ENCODE measurements at places on chromosomes 2 and 18.
A peak's percentile ranks its signal among the peaks of the same experiment; 100 is the strongest.

DNA sequence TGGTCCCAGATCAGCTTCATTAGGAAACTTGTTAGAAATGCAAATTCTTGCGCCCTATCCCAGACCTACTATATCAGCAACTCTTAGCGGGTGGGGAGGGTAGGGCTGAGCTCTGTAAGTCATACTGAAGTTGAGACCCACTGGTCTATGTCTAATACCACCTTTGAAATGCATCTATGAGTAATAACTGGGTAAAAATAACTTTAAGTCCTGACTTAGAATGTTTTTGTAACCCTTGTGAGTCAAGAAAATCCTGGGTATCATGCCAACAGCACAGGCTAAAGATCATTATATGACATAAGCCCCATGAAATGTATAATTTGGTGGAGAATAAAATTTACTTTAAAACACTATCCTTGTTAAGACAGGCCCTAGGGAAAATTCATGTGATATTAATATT, 41.4 kb downstream of the PRKD3 start:
- DNase-seq = no peak

GRCh38 chr2:162073888-162074631, at the start of gene DPP4:
DPP4 (minus strand) TSS chr2:162074215; CDS start chr2:162073981, 234 bp downstream.
- peak; percentile 27 for DNase-seq

GRCh38 chr2:112870841-112871835, 34.6 kb upstream of the IL1B start:
- no peak for DNase-seq

DNA sequence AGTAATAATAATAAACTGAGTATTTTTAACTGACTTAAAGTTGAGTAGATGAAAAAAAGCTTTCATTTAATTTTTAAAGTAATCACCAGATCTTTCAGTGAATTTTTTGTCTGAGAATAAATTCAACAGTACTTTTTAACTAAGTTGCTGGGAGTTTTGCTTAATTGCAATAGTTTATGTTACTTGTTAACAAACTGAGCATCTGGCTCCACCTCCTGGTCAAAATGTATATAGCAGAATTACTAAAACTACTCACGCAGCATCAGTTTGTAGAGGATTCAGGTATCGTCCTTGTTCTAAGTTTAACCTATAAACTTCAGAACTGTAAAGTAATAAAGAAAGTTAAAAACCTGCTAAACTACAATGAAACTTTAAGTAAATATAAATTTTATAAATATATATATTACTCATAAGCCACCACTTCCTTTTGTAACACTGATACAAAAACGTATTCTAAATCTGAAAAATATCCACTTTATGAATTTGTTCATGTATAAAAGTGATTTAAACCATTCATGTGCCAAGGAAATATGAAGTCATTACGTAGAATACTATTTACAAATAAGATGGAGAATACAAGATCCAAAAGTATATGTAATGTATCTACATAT, 21.3 kb downstream of the NOL10 start:
- DNase-seq = no peak

DNA sequence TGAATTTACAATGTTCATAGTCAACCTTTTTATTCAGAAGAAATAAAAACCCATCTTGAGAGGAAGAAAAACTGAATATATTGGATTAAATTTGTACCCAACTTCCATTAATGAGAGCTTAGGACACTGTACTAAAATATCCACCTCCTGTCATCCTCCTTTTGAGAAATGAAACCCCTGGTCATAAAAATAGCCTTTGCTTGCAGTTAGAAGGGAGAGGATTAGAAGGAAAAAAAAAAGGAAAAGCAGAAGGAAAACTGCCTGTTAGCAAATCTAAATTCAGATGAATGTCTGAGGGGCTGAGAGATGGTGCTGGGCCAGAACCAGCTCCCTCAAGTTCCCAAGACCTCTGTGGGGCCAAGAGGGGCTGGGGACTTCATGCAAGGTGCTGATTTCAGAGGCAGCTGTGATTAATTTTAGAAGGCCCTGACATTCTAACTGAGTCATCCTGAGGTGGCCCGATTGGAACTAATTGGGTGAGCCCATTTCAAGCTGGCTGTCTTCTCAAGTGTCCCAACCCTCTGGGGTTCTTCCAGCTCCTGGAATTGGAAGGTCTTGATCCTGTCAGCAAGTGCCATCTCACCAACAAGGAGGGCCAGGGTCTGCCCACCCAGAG, 38.4 kb upstream of the BIN1 start:
- DNase-seq = no peak

GRCh38 chr2:44246436-44246835, 28.8 kb upstream of the SLC3A1 start:
- no peak for DNase-seq

DNA sequence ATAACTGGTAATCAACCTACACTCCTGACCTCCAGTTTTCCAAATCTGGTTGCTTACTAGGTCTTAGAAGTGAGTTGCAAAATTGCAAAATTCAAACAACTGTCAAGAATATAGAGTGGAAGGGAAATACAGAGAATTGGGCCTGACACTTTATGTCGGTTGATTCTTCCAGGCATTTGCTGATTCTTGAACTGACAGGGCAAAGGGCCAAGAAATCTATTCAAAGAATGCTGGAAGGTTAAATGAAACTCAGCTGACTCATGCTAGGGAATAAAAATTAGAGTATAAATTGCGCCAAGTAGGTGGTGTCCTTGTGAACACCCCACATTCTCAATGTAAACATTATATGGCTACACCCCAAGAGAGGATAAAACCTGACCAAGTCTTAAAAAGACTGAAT, 21.5 kb upstream of the ZSCAN30 start:
- DNase-seq = no peak

DNA sequence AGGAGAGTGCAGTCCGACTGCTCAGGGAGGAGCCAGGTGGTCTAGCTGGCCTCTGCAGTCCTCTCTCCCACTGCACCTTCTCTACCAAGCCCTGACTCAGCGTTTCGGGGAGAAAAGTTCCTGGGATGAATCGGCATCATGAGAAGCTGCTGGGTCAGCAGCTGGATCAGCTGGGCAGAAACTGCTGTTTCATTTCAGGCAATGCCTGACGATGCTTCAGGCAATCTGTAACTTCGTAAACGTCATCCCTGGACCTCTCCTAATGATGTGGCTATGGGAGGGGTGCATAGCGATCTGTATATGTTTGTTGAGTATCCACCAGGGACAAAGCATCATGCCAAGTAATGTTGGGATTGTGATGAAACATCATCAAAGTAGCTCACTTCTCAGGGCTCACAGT, 20.7 kb downstream of the LIPG start:
- DNase-seq = no peak

GRCh38 chr18:10877987-10878386, 271.4 kb downstream of the PIEZO2 start:
- no peak for DNase-seq

DNA sequence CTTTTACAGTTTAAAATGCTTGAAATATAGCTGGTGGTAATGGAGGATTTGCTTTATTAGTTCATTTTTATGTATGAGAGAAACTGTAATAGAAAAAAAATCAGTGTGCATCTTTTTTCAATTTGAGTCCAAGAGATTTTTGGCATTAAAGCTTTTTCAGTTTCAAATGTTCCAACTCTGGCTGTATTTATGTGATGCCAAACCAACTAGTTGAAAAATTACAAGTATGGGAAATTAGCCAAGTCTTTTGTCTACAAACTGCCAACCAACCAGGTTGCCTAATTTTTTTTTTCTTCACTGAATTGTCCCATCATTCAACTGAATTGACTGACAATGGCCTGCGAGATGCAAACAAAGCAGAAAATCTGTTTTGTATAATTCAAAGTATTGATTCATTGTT, 95.7 kb downstream of the ICOS start:
- DNase-seq = no peak

DNA sequence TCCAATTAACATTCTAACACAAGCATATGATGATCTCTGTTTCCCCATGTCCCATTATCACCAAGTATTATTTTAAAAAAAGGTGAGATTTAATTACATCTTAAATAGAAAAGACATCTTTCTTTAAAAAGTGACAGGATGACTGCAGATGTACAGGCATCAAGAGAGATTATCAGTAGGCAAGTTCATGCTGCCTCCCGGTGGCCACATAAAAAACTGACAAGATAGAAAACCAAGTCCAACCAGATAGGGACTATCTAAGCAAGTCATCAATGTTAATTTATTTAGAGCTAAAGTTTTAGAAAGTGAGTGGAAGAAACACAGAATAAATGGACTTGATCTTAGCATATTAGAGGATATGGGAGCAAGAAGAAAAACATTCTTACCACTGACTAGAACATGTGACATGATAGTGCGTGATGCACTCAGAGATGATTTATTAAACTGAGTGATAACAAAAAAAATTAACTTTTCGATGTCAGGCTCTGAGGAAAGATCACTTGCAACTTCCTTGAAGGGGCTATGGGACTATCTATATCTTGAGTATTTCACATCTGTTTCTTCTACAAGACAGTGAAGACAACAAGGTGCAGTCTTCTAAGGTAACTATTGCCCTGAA, 5.4 kb upstream of the TDRD15 start:
- no peak for DNase-seq

- no peak for DNase-seq
Observed at GRCh38 chr18:55442561-55442960, 145.4 kb downstream of the TCF4 start.

DNA sequence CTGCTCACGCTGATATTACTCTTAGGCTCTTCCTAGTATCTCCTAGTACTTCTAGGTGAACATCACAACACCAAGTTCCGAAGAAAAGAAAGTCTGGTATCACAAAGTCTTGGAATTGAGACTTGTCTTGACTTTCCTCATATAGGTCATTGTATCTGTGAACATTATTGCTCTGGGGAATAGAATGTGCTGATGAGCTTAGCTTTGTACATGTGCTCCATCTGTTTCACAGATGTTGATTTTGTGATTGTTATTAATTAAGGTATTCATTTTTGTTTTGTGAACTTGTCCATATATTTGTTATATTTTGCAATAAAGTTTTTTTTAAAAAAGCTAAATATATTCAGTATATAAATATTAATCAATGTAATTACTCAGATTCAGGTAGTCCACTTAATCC, 111.7 kb downstream of the BABAM2 start:
- no peak for DNase-seq

DNA sequence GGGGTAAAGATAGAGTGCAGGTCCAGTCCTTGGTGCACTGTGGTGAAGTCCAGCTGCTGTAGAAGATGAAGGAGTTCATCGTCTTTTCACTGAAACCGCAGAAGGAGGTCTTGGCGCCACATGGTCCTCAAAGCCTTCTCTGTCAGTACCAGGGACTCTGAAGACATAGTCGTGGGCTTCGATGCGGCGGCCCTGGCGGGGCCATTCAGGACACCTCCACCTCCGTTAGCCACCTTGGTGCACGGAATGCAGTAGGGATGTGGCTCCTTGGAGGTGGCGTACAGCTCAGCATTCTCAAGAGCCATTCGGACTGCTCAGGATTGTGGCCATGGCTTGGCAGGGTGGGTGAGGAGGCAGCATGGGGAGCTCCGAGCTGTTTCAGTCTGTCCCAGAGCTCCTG, 418.8 kb downstream of the SUCLG1 start:
- DNase-seq = no peak

- DNase-seq = no peak
Observed at GRCh38 chr2:72619626-72620025, 206.2 kb downstream of the EXOC6B start.

DNA sequence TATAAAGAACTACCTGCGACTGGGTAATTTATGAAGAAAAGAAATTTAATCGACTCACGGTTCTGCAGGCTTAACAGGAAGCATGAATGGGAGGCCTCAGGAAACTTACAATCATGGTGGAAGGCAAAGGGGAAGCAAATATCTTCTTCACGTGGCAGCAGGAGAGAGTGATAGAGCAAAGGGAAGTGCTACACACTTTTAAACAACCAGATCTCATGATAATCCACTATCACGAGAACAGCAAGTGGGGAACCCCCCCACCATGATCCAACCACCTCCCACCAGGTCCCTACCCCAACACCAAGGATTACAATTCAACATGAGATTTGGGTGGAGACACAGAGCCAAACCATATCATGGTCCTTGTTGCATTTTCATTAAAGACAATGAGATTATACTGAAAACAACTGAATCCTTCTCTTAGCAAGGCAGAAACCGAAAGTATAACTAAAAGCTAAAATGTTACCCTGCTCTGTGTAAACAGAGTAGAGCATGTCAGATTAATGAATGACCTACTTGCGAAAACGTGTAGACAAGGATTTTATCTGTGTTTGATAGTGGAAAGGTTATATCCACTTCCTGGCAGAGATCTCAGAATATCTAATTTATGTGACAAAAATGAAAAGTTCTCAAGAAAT, 60.1 kb upstream of the RBBP8 start:
- DNase-seq = no peak

GRCh38 chr2:46615986-46616485, 136.7 kb downstream of the TMEM247 start:
- DNase-seq = peak; percentile 16

- DNase-seq = no peak
Observed at GRCh38 chr2:208183526-208183925, 6.3 kb downstream of the C2orf80 start.

DNA sequence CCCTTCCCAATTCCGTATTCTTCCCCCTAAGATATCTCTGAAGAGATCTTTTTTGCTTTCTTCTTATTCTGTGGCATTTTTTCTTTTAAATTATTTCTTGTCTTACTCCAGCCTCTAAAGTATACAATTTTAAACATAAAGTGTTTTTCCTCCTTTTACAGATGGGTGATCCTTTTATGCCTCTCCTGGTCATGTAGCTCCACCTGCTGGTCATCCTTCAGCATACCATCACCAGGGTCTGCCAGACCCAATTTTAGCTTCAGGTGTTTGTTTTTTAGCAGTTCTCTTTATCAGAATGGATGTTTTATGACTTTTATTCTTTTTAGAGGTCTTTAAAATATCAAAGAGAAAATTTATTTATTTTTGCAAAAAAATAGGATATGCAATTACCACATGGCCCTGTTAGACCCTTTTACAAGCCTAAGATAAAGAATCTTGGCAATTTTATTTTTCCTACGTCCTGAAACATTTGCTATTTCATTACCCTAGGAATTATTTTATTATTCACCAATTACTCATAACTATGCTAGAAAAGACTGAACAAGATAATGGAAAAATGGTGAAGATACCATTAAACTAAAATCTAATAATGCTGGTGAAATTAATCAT, 55.5 kb downstream of the PIGN start:
- peak; percentile 55 for DNase-seq

GRCh38 chr2:104889960-104890684, 36.2 kb downstream of the POU3F3 start:
- DNase-seq = no peak

DNA sequence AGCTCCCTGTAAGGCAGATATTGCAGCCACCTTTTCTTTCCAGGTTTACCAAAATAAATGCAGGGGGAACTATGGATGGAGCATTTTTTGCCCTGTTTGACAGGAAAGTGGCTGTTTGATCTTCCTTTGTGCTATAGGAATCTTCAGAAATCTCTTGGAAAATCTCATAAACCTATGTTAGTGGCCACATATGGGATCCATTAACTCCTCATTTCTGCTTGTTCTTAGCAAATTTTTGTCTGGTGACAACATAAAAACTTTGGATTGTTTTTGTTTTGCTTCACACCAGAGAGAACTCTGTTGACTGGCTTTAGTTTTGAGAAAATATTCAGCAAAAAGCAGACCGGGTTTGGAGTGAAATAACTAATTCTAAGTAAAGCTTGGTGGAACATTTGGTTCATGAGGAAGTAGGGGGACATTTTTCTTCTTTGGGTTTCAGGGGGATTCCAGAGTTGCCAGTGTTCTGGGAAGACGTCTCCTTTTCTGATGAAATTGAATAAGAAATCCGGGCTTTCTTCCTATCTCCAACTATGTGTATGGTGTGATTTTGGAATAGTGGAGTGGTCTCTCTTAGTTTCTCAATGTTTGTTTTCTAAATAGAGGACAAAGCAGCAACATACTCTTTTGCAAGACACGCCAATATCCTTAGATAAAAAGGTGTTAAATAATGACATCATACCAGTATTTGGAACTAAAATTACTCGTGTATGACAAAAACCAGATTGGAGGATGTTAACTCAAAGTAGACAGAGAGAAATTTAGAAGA, 174.4 kb downstream of the ICOS start:
- DNase-seq = no peak
